ENCODE measurements at places on chromosomes 4 and X.

DNA sequence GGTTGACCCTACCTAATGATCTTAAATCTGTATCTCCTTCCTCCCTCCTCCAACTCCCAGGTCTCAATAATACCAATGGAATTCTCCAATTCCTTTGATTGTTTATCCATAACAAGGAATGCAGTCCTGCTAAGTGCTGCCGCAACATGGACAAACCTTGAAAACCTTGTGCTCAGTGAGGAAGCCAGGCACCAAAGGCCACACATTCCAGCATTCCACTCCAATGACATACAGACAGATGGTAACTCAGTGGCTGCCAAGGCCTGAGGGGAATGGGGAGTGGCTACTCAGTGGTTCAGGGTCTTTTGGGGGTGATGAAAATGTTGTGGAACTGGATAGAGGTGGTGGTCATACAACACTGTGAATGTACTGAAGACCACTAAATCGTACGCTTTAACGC, 10.4 kb downstream of the HAUS7 start:
- DNase-seq = no peak

GRCh38 chrX:106899276-106899675, 3.9 kb downstream of the RIPPLY1 start:
- DNase-seq = no peak

DNA sequence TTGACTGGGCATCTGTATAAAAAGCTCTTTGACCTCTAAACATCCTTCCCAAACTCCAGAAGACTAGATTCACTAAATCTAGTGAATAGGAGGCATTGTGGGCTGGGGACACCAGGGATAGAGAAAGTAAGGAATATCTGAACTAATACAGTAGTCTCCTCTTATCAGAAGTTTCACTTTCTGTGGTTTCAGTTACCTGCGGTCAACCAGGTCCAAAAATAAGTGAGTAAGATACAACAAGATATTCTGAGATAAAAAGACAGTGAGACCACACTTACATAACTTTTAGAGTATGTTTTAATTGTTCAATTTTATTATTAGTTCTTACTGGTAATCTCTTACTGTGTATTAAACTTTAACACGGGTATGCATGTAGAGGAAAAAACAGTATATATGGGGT, 376.5 kb downstream of the HNRNPD start:
- no peak for DNase-seq

- no peak for DNase-seq
Observed at GRCh38 chrX:44260609-44261008, 82.9 kb downstream of the EFHC2 start.

DNA sequence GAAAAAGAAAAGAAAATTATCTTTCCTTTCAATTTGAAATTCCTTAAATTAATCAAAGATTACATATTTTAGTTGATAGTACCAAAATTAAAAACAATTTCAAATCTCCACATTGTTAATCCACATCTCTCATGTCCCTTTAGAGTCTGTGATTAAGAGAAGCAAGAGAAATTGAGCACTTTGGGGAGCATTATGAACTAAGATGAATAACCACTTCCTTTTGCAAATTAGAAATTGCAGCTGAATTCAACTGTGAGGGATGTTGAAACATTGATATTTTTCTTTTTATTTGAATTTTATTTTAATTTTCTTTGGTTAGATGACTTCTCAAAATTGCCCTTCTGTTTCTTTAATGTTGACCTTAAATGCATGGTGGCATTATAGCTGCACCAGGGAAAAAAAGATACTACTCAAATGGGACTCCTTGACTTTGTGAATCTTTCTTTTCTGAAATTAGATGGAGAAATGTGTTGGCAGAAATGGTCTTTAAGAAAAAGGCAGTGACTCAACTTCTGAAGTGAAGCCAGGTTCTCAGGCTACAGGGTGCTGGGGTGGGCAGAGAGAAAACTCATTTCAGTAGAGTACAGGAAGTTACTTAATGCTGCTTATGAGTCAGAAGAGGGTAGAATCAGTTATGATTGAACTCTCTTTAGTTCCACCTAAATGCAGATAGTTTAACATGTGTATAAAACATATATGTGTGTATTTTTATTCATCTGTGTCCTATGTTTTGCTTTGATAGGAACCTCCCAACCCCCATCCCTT, 92.0 kb upstream of the TNIP3 start:
- no peak for DNase-seq

Data from bone marrow (tissue), 2 donors.